ENCODE measurements at places on chromosomes 1 and 21.
A peak's percentile ranks its signal among the peaks of the same experiment; 100 is the strongest.

DNA sequence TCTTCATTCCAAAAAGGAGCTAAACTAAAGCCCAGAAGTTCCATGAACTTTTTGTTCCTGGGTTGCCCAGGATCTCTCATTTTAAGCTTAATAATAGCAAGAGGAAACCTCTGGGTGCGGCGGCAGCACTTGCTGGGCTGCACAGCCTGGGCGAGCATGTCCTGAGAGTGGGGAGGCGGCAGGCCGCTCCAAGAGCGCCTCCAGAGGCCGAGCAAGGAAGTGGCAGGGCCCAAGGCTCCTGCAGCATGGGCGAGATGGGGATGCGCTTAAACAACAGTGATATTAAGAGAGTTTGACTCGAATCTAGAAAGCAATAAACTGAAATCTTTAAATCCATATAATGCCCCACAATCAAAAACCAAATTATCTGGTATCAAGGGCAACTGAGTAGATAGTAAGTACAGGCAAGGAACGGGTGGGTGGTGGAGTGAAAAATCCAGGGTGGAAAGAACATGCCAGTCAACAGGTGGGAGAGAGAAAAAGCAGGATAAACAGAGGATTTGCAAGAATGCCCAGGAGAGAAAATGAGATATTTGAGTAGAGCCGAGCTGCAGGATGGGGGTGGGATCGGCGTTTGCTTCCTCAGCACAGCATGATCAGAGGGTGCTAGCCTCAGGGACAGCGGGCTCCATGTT lies 14.1 kb upstream of the TNR start:
- no peak for DNase-seq

- no peak for DNase-seq
Measured at GRCh38 chr1:185421485-185422107, 104.6 kb upstream of the IVNS1ABP start.

DNA sequence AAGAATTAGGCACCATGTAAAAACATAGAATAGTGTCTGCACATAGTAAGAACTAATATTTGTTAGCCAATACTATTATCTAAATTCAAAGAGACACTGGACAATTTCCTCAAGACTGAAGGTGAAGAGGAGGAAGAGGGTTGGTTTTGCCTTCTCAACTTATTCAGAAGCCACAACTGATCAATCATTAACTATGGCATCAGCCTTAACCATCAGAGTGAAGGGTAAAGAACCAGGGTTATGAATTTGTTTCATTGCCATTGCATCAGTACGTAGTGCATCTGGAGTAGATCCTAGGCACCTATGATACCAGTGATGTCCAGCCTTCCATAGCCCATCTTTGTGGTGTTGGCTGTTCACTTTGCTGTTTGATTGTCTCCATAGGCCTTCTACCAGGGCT lies 421.7 kb upstream of the DEPDC1 start:
- no peak for DNase-seq

DNA sequence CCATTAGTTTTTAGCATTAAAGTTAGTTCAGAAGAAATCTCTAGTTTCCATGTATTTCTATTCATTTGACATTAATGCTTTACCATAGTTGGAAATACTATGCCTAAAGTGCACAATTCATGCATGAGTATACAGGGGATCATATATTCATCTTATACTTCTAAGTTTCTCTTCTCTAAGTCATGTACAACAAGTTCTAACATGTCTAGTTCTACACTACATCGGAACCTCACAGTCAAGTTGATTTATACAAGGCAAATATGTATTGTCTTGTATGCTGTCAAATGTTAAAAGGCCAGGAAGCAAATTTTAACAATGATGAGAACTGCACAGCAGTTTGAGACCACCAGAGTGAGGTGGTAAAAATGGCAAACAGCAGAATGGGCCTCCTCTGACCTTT lies 22.9 kb upstream of the MOB3C start:
- DNase-seq: no peak

DNA sequence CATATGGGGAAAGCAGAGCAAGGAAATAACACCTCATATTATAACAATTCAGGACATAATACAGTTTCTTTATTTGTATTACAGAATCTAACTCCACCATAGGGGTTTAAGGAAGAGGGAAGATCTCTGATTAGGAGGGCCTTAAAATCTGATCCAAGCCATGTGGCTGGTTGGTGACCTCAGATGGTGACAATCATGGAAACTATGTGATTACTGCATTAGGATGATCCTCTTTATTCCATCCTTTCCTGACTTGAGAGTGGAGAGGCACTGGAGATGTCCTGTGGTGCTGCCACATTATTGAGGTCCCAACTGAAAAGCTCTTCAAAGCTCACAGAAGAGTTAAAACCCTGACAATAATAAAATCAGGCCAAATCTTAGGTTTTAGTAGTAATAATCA lies 168.1 kb upstream of the BEND5 start:
- DNase-seq: no peak

DNA sequence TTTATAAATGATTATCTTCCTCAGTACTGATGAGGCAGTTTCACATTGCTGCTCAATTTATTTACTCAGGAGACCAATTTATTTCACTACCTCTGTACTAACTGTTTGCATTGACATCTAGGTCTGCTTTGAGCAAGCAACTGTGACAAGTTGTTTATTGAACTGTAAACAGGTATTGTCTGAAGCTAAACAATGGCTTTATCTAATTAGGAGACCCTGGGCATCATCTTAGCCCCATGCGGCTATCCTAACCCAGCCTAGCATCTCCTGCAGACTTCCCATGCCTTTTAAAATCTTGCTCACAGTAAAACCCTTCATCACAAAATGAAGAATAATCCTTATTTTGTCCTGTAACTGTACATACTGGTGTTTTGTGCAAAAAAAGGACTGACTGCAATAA lies 348.2 kb downstream of the RWDD3 start:
- no peak for DNase-seq

DNA sequence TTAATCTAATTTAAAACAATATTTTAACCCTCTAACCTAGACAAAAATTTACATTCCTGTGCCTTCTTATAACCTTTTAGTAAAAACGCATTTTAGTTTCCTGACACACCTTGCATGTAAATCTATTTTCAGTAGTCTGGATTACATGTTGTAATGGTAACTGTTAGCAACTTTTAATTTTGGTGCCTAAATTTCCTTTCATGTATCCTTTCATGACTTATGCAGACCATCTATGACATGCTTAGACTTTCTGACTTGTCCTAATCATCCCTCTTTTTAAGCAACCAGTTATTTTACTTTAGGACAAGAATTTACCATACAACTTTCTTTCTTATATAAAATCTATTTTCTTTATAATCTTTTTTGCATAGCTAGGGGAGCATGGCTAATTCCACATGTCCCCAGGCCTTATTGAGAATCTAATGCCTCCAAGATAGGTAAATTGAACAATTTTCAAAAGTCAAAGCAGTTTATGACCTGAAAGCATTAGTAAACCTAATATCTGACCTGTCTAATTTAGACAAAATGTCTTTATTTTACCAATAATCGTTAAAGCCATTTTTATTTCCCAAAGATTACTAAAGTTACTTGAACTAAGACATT lies 57.5 kb upstream of the IL12RB2 start:
- DNase-seq: no peak

GRCh38 chr1:22349362-22350043 lies 102.1 kb upstream of the ZBTB40 start:
- DNase-seq: no peak

DNA sequence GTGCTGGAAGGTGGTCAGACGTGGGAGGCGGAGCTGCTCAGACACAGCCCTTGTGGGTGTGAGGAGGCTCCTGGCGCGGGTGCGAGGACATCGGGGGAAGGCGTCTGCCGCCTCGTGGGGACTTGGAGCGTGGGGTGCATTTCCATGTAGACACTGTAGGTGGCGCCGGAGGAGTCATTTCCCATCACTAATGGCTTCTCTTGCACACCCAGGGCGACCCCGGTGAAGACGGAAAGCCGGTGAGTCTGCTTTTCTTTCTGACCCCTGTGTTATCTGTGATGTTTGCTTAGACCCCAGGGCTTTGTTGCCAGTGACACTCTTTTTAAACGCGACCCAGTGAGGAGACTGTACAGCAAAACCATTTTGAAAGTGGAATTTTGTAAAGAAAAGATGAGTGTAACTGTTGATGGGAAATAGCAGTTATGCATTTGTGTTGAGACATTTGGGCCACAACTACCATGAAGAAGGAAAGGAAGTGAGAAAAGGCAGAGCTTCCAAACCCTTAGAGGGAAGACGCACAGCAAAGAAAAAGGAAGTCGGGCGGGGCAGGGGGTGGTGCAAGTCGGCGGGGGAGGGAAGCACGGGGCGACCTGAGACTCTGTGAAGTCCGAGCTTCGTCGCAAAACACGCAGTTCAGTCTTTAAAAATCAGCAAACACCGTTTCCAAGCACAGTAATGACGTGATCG lies 64.0 kb downstream of the SLC19A1 start:
- DNase-seq: peak; percentile 2

DNA sequence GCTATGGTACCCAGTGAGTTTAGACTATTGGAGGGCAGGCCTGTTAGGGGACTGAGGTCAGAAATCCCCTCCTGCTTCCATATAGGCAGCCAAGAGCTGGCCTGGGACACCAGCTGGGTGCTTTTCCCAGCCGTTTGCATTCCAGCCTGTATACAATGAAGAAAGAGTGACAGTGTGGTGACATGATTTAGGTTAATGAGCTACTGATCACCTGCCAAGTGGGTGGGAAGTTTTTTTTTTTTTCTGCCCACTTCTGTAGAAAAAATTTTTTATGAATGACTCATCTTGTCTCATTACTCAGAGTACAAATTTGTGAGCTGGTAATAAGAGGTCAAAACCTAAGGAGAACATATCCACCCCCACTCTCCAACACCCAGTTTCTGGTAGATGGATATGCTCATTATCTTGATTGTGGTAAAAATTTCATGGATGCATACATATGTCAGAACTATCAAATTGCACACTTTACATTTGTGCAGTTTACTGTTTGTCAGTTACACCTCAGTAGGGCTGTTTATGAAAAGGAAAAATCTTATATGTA lies 16.4 kb upstream of the CGN start:
- peak; percentile 83 for DNase-seq

- no peak for DNase-seq
Measured at GRCh38 chr1:156203331-156203730, 9.4 kb downstream of the SLC25A44 start.

DNA sequence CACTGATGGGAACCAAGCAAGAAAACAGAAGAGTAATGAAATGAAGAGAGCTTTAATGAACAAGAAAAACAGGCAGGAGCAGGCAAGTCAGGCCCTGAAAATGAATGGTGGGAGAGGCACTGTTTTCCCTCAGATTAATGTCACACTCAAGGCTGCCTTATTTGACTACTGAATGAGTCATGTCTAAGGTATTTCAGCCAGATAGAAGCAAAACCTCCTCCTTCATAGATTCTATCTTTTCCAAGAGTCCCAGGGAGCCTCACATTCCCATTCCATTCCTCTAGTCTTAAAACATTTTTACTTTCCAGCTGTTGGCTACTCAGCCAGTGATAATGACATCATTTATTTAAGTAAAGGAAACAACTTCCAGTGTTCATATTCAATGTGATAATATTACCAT lies 228.4 kb upstream of the NRIP1 start:
- no peak for DNase-seq

DNA sequence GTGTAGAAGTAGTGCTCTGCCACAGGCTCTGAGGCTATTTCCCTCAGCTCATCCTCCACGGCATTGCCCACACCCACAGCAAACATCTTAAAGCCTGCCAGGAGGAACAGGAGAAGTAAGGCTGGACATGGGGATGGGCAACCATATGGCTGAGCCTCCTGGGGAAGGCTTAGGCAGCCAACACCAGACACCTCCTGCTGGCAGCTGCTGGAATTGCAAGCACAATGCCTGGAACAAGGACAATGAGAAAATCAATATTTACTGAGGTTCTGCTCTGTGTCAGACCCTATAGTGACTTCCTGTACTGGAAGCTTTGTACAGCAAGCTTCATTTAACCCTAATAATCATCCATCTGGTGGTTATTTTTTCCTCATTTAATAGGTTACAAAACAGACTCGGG lies 8.2 kb downstream of the MATN1 start:
- peak; percentile 89 for DNase-seq

DNA sequence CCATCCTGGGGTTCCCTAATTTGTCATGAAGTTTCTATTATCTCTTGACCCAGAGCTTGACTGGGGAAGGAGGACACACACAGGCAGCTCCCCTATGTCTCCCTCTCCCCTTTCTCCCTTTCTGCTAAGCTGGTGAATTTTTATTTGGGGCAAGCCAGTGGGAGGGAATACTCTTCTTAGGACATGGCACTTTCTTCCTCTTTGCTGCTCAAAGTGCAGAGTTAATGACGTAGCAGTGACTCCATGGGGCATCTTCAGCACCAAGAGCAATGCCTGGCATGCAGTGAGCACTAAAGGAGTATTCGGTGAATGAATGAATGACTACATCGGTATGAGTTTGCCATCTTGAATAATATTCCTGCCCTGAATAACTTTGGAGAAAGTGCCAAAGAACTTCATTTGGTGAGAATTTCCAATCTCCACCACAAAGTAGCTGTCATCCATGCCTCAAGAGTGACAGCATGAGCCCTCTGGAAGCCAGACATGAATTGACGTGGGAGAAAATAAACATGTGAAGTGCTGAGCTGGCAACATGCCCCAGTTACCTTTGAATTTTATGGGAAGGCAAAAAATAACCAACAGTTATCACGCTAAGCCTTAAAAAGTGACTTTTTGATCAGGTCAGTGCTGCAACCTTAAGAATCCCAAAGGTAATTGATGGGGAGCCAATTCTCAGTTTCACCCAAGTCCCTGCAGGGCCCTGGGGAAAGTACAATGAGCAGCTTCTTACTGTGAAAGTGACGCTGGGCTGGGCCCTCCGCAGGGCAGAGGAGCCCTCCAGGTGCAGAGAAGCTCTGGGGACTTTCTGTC lies 22.1 kb upstream of the ATF3 start:
- DNase-seq: no peak

GRCh38 chr21:38843806-38844503 lies 38.2 kb downstream of the ETS2 start:
- DNase-seq: no peak

DNA sequence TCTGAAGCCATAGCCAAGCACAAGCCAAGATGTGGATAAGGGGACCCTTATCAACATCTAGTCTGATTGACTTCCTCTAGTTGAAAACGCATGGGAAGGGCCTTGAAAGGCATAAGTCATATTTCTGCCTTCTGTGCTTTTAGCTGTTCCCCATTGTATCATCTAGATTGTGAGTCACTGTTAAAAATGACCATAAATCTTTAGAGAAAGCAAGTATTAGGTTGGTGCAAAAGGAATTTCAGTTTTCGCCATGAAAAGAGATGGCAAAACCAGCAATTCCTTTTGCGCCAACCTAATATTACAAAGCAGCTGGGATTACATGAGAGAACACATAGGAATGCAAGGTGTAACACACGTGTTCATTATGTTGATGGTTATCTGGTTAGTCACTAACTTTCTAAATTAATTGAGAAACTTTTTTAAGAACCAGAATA lies 63.6 kb downstream of the CLIC6 start:
- no peak for DNase-seq

GRCh38 chr1:23288201-23288600 lies 55.9 kb downstream of the HNRNPR start:
- no peak for DNase-seq

- DNase-seq: no peak
Measured at GRCh38 chr1:98002288-98002687, 81.5 kb upstream of the DPYD start.

Data from NCI-H446 treated with DMSO at 0.1 percent for 48 hours (cell line).